Hematopoietic multipotent progenitor cell treated with erythropoietin and hydrocortisone succinate and interleukin-3 and kit ligand, for 17 days (in vitro differentiated cells): ENCODE measurements at places on chromosomes 5 and 9.

DNA sequence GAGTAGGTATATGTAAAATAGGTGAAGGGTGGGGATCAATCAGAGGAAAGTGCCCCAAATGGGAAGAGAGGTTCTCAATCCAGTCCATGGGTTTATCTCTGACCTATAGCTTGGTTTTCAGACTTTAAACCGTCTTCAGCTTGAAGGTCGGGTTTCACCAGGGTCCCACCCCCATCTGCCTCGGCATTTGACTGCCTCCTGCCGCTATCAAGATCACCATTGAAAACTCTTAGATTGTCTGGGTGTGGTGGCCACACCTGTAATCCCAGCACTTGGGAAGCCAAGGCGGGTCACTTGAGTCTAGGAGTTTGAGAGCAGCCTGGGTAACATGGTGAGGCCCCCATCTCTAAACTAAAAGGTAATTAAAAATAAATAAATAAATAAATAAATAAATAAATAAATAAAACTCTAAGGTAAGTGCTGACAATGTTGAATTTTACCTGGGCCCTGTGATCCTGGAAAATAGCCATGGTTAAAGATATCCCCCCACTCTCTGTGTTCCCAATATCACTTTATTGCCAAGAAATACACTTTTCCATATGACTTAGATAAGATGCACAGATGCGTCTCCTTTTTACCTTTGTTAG is 48.8 kb downstream of the TARS1 start:
- no peak for DNase-seq

GRCh38 chr9:82799286-82799685 is 263.7 kb downstream of the RASEF start:
- DNase-seq, result no peak

- no peak for DNase-seq
These were observed 532.5 kb upstream of the DAP start for GRCh38 chr5:11293523-11293922.

- no peak for DNase-seq
These were observed 2023.6 kb upstream of the CDH6 start for GRCh38 chr5:29169886-29170285.

DNA sequence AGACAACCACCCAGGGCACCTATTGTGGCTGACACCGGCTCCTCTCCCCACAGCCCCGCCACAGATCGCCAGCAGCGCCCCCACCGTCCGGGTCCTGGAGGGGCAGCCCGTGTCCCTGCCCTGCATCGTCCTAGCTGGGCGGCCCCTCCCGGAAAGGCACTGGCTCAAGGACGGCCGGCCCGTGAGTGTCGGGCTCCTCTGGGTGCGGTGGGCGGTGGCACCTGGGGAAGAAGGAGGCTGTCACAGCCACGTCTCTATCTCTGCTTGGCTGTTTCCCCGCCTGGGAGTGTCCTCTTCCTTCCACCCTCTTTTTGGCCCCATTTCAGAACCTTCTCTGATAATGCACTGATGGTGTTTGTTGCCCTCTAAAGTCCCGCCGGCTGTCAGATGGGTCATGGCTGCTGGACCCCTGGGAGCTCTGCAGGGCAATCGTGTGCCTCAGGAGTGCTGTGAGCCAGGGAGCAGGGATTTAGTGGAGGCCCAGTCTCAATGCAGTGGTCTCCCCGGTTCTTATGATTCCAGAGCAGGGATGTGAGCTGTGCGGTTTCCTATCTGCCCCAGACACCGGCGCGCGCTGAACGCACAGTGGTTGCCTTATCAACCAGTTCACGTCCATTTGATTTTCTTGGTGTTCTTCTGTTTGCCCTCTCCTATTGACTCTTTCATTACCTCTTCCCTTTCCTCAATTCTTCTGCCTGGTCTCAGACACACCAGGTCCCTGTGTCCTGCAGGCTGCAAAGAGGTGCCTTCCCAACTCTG is 55.3 kb downstream of the HMCN2 start:
- DNase-seq, result peak; percentile 77

DNA sequence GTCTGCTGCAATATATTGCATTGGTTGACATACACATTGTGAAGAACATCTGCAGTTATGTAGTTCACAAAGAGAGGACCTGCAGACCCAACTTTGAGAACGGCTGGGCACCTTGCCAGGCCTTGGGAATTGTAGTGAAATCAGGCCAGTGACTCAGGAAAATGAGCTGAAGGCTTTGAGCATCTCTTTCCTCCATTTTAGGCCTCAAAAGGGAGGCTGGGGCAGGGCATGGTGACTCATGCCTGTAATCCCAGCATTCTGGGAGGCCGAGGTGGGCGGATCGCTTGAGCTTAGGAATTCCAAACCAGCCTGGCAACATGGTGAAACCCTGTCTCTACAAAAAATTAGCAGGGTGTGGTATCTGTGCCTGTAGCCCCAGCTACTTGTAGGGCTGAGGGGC is 1.4 kb upstream of the IPPK start:
- DNase-seq, result peak; percentile 31

GRCh38 chr5:155839251-155840037 is 487.5 kb upstream of the SGCD start:
- DNase-seq, result no peak

GRCh38 chr9:73149371-73150067 is 2.1 kb upstream of the ANXA1 start:
- DNase-seq, result peak; percentile 41

GRCh38 chr9:98135558-98135934 is 16.5 kb upstream of the TRIM14 start:
- DNase-seq, result no peak

- no peak for DNase-seq
These were observed 35.1 kb downstream of the ANXA2R start for GRCh38 chr5:43005031-43005430.

DNA sequence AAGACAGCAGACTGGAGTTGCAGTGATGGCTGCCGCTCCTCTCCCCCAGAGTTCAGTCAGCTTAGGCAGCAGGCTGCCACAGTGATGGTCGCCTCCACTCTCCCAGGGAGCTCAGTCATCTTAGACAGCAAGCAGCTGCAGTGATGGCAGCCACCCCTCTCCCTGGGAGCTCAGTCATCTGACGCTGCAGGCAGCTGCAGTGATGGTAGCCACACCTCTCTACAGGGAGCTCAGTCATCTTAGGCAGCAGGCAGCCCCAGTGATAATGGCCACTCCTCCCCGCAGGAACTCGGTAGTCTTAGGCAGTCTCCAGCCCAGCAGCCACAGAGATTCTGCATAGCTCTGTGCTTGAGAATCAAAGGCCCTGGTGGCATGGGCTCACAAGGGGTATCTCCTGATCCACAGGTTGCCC is 582.7 kb downstream of the DTWD2 start:
- no peak for DNase-seq

- DNase-seq, result no peak
These were observed 22.6 kb upstream of the TTC39B start for GRCh38 chr9:15329539-15330109.

GRCh38 chr5:149893403-149893931 is 51.1 kb downstream of the PDE6A start:
- no peak for DNase-seq

GRCh38 chr5:2461701-2462691 is 289.5 kb downstream of the IRX2 start:
- no peak for DNase-seq

GRCh38 chr5:133846478-133847226 is 121.8 kb downstream of the C5orf15 start:
- no peak for DNase-seq

DNA sequence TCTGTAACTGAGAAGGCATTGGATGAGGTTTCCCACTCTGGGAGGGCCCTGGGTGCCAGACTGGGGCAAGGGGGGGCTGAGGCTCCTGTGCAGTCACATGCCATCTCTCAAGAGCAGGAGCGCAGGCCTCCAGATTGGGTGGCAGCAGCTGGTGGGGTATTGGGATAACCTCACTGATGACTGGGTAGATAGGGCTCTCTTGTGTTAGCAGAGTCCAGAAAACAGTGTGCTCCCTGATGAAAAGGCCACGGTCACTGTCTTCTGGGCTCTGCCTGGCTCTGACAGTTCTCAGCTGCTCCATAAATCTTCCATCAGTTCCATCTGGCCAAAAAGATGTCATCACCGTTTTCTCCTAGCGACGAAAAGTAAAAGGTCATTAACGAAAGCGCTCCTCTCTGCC is 21.8 kb upstream of the NKX2-5 start:
- no peak for DNase-seq
